T-helper 9 cell (primary cell): ENCODE measurements at places on chromosomes 1 and 21.

DNA sequence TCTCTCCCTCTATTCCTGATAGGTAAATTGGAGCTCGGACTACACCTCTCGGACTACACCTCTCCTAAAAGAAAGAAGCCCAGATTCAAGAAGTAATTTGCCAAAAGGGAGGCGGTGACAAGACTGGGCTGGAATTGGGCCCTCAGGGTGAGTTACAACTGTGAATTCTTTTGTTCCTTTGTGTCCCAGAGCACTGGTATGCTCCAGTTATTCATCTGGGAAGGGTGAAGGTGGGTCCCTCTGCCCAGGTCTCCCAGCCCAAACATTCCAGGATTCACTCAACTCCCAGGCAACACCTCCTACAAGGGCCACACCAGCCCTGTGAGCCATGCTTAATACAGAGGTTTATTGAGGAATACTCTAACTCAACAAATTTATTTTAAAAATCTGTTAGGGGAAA lies 69.2 kb downstream of the LMX1A start:
- DNase-seq: no peak

DNA sequence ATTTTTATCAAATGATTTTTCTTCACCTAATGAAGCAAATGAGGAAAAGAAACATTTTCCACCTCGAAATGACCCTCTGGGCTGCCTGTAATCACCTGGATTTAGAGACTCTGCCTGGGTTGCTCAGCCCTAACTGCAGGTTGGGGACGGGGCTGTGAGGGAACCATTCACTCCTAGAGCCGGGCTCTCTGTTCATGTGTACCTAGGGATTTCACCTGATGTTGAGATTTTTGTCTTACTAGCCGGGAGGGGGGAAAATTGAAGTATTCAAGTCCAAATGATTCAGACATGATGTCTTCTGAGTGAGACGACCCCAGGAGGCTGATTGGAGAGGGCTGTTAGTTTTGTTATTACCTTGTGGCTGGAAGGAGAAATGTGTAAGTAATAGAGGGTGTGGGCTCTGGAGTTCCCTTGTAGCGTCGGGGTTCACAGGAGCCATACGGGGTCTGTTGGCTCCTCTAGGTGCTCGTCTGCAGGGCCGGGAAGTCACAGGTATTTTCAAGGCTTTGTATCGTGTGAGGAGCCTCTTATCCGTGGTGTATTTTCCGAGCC lies 42.3 kb upstream of the PWP2 start:
- no peak for DNase-seq

- DNase-seq: no peak
These were observed 1.1 kb upstream of the DIO1 start for GRCh38 chr1:53892911-53893310.

DNA sequence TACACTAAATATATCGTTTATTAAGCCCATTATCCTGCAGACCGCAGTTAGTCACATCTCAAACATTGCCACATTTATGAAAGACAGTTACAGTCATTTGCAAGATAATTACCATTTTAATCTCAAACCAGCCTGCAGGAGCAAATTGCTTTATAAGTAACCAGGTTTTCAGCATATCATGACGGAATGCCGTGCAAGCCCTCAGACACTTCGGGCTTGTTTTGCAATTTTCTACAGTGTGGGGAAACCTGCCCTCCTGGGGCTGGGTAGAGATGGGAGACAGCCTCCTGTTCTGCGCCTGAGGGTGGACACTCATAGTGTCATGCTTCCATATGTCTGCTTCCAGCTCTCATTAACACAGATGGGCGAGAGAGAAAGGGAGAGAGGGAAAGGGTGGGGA lies 563.9 kb downstream of the NPHP4 start:
- no peak for DNase-seq

DNA sequence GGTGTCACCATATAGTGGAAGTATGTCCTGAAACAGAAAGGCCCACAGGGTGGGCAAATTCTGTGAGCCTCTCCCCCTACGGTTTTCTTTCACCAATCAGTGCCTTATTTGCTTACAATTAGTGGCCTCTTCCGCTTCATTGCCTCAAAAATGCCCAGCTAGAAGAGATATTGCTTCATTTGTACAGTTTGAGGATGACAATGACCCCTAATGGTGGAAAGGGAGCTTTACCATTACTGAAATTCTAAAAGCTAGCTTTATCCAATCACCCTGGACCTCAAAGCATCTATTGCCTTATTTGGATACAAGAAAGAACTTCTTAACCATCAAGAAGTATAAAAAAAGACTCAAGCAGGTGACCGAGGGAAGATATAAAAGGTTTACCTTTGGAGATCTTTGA lies 49.6 kb downstream of the LRRC71 start:
- no peak for DNase-seq

DNA sequence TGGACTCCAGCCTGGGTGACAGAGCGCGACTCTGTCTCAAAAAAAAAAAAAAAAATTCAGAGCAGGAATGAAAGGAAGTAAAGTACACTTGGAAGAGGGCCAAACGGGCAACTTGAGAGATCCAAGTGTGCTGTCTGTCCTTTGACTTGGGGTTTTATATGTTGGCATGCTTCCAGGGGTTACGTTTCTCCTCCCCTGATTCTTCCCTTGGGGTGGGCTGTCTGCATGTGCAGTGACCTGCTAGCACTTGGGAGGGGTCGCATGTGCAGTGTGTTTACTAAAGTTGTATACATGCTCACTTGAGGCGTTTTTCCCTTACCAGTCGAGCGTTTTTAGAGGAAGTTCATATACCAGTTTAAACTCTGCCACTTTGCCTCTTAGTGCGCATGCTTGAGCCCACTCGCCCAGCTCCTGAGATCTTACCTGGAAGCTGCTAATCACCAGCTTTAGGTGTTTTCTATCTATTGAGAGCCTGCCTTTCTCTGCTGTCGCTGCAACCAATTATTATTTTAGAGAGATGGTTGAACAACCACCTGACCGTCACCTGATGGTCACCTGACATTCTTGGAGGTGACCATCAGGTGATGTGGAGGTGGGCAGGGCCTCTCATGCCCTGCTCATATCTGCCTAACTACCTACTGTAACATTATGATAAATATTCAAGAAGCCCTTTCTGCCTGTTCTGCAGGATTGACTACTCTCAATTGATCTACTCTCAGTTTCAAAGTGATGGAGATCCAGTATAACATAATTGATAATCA lies 140.1 kb downstream of the MACF1 start:
- DNase-seq: no peak

DNA sequence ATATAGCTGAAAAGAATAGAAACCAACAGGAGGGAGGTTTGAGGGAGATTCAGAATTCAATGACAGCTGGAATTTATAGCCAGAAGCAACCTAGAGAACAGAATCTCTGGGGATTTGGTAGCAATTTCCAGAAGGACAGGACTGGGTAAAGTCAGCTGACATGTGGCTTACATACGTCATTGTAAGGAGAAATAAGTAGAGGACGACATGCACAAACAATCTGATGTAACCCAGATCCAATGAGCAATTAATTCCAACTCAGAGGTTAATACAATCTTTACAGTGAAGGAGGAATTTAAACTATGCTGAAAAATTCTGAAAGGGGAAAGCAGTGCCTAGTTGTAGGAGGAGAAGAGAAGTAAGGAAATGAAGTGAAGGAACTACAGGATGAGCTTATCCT lies 383.9 kb downstream of the PTBP2 start:
- no peak for DNase-seq

- no peak for DNase-seq
These were observed 253.8 kb downstream of the DYRK1A start for GRCh38 chr21:37620401-37620800.

DNA sequence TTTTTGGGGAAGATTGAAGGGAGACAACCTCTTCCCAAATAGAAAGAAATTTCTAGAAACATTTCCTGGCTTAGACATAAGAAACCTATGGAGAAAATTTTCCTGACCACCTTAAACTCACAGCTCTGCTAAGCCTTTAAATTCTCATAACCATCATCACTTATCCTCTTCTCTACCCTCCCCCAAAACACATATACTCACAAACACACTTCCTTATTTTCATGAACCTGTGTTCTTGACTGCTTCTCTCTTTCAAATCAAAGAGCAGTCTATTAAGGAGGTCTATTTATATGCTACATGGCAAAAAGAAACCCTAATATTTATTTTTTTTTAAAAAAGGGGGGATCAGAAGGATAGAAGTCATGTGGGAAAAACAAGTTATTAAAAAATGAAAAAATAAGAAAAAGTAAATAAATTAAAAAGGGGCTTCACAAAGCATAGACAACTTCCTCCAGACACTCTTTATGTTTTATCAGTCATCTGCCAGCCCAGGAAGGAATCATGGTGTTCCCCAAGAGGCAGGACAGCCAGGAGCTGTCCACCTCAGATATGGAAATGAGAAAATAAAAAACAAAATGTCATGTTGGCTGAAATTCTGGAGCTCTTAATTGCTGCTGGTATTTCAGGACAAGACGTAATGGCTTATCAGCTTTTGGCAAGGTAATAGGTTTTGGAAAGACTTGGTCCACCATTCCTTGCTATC lies 12.8 kb upstream of the RGS2 start:
- no peak for DNase-seq

- no peak for DNase-seq
These were observed 16.6 kb downstream of the ADARB1 start for GRCh38 chr21:45090966-45091365.

DNA sequence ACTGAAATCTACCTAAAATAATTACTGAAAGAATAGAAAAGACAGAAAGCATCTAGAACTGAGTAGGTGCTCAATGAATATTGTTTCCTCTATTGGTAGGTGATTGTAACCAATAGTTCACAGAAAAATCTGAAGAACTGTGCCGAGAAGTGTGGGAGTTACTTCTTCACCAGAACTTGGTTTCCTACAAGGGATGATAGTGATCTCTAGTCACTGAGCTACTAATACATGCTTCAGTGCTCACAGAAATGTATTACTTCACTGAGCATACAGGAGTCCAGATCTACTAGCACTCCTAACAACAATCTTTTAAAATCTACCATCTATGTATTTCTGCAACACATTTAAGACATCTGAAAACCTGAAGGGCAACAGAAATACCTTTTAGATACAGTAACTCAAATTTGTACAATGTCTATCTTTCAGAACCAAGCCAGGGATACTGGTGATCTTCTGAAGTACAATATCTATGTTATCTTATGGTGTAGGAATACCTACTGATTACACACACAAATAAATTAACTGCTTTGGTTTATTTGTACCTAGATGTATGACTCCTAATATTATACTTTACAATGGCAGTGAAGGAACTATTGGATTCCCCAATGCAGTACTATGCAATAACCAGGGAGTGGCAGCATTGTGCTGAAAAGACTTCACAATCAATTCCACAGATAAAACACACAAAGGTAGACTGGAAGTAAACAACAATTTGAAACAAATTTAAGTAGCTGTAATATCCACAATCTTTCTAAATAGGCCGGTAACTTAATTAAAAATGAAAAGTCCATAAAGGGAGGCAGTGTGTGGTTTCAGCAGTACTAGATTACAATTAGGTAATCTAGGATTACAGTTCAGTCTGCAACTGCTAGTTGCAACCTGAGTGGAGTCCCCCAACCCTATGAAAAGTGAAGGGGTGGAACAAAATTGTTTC lies 243.0 kb downstream of the SLC45A1 start:
- DNase-seq: peak; percentile 3

GRCh38 chr1:19582318-19582717 lies 61.8 kb upstream of the NBL1 start:
- DNase-seq: peak; percentile 70

GRCh38 chr1:150874455-150875196 lies 1.8 kb downstream of the ARNT start:
- DNase-seq: no peak

- DNase-seq: no peak
These were observed 124.8 kb downstream of the LRIG2 start for GRCh38 chr1:113197719-113198330.

- DNase-seq: no peak
These were observed 53.8 kb downstream of the SLC16A1 start for GRCh38 chr1:112902221-112902620.

DNA sequence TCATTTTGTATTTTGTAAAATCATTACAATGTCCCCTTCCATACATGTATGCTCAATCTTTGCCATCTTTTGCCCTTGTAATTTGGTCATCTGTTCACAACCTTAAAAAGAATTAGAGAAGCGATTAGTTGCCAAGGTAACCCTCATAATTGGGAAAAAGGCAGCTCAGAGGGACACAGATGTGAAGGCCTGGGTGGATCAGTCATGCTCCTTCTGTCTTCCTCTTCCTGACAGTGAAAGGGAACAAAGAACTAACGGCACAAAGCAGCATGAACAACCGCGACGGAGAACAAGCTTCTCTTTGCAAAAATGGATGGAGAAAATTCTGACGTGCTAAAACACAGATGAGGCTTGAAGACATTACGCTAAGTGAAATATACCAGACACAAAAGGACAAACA lies 78.7 kb upstream of the COG2 start:
- DNase-seq: no peak

- no peak for DNase-seq
These were observed 409 bp upstream of the HIVEP3 start for GRCh38 chr1:41919131-41919530.

DNA sequence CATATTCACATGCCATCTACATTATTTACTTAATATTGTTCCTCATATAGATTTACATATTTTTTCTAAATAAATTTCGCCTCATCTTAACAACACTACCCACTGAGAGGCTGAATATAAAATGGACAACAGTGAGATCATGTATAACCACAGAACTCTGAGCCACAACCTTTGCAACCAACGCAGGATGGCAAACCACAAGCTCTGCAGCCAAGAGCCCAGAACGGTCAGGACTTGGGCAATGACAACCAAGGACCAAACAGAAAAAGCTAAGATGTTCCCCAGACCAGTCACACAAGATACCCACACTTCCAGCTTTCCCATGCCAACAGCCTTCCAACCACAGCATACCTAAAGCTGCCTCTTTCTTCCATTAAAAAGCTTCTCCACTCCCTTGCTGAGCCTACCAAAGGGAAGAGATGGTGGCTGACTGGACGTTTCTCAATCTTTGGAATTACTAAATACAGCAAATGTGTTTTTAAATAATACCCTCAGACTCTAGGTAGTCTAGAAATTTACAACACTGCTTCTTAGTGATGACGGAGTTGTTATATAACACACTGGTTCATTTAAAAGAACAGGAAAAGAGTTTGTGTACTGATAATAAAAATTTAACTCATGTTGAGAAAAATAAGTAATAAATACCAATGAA lies 117.9 kb downstream of the AKT3 start:
- DNase-seq: no peak

DNA sequence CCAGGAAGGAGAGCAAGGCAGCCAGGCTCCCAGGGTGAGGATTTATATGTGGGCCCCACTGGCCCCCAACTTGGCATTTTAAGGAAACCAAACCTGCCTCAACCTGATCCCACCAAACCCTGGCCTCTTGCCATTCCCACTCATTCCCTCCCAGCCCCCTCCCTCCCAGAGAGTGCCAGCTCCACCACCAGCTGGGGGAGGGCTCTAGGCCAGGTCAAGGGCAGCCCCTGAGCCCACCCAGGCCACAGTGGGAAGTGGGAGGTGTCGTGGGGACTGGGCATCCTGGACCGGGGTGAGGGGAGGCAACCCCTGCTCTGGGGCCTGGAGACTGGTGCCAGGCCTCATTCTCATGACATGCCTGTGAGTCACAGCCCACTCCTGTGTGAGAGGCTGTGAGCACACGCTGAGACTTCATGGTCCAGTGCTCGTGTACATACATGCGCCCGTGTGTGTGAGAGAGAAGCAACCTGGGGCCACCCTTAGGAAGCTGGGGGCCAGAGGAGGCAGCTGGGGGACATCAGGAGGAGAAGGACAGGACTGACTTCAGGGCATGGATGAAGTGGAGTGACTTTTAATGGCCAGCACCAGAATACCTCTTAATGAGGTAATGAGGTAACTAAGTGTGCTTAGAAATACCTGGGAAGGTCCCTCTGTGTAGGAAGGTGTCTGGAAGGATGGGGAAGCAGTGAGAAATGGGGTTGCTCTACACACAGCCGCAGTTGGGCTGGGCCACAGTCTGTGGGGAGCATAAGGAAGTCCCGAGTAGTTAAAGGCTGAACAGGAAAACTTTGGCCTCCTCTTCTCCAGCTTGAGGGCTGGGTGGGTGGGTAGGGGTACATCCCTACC lies at the start of gene S100A2:
Gene S100A2, minus strand, starts transcription at position 316 of the 846 bp plus-strand sequence. CDS start 1,967 bp downstream, outside the sequence.
- DNase-seq: no peak
